Fibroblast of the conjunctiva (primary cell): ENCODE measurements at places on chromosomes 12 and 14.
A peak's percentile ranks its signal among the peaks of the same experiment; 100 is the strongest.

DNA sequence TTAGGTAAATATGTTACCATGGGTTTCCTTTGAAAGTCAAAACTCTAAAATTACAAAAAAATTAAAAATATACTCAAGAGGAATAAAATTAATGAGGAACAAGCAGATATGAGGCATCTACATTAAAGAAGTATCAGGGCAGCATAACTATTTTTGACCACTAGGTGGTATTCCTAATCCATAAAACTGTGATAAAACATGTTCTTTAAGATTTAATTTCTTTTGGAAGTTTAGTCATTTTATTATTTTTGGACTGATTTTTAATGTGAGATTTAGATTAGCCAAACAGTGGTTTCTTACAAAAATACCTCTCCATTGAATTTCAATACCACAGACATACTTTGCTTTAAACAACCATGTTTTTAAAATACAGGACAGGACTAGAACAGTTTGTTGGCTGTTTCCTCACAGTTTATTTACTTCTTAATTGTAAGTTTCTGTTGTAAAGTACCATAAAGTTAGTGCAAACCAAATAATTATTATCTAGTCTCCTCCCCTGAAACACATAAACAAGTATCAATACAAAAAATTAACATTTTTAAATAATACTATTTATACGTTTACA, 49.8 kb downstream of the NTS start:
- DNase-seq = peak; percentile 12

GRCh38 chr12:67483871-67484554, 164.5 kb upstream of the DYRK2 start:
- DNase-seq = no peak

DNA sequence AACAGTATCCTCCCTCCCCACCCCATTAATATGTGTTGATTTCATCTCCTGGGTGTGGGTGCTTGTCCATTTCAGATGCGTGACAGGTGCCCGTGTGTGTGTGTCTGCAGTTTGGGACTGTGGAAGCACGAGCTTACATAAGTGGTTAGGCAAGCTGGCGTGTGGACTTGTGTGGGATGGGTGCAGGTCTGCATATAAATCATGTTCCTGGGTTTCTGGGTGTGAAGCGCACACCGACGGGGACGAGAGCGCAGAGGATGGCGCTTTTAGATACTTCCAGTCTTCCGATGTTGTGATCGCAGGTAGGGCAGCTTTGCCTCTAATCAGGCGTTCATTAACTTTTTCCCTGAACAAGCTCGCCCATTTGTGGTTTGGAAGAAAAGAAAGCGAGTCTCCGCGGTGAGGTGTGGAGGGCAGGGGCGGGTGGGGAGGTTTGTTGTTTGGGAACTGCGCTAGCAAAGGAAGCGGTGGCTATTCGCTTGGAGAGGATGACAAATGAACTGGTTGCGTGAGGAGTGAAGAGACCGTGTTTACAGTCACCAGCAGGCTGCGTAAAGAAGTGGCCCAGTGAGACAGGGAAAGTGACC, 865 bp downstream of the RGS6 start:
- no peak for DNase-seq

DNA sequence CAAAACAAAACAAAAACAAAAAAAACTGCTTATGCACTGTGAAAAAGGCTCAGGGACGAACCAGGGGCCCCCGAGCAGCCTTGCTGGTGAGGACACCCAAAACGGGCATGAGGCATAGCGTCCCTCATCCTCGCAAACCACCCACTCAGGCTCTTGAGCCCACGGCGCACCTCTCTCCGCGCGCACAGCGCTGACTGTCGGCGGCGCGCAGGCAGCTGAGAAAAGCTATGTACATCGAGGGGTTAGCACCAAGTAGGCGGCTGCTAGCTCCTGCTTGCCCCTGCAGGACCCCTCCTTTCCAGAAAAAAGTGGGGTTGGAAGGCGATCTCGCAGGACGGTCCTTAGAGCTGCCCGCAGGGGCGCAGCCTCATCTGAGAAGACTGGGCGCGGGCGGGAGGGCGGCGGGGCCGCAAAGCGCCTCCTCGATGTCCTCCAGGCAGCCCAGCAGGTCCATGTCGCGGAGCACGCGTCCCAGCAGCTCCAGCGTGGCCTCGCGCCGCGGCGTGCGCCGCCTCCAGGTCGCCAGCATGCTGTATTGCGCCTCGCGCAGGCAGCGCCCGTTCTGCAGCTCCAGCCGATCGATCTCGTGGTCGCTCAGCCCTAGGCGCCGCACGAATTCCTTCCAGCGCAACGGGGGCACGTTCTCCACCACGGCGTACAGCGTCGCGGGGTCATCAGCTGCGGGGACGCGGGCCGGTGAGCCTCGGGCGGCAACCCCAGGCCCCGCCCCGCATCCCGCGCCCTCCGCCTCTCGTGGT, 12.8 kb downstream of the TNFRSF1A start:
- no peak for DNase-seq

GRCh38 chr12:6335451-6336078, 6.3 kb downstream of the TNFRSF1A start:
- peak; percentile 53 for DNase-seq

GRCh38 chr14:32635061-32635719, 303.5 kb upstream of the NPAS3 start:
- peak; percentile 31 for DNase-seq
